ENCODE measurements at places on chromosomes 3 and 15.

DNA sequence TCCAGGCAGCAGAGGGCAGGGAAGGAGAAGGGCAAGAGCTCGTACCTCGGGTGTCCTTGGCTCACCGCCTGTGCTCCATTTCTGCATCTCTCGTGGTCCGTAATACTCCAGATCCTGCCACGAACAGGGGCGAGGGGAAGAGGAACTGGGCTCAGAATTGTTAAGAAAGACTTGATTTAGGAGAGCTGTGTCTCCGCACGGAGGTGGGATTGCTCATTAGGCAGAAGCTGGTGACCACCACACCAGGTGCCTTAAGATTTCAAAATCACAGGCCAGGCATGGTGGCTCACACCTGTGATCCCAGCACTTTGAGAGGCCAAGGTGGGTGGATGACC, 37.2 kb upstream of the BDH1 start:
- DNase-seq: no peak

DNA sequence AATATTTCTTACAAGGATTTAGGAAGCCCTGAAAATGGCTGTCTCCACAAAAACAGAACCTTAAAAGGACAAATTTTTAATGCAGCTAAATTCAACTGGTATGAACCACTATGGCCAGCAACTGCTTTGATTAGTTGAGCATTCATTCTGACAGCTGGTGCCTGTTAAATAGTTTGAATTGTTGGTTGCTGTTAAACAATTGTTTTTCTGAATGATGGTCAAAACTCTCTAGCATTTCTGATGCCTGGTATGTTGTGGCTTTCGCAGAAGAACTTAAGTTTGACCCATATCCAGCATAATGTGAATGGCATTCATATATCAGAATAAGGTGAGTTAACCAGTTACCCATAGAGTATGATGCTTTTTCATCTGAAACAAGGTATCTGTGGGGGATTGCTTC, 138.4 kb downstream of the MEIS2 start:
- DNase-seq: no peak

- no peak for DNase-seq
Measured at GRCh38 chr3:191648787-191649186, 187.8 kb downstream of the PYDC2 start.

DNA sequence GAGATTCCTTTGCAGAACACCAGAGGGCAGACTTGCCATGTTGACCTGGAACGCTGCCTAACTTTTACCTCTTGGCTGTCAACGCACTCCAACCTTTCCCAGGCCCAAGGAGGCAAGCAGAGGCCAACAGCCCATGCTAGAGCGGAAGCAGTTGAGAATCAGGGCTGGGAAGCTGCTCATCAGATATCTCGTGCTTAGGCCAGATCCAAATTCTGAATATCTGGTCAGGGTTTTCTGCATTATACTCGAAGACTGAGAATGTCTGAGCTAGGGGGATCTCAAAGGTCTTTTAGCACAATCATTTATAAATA, 2.5 kb downstream of the XIRP1 start:
- DNase-seq: peak; percentile 88

DNA sequence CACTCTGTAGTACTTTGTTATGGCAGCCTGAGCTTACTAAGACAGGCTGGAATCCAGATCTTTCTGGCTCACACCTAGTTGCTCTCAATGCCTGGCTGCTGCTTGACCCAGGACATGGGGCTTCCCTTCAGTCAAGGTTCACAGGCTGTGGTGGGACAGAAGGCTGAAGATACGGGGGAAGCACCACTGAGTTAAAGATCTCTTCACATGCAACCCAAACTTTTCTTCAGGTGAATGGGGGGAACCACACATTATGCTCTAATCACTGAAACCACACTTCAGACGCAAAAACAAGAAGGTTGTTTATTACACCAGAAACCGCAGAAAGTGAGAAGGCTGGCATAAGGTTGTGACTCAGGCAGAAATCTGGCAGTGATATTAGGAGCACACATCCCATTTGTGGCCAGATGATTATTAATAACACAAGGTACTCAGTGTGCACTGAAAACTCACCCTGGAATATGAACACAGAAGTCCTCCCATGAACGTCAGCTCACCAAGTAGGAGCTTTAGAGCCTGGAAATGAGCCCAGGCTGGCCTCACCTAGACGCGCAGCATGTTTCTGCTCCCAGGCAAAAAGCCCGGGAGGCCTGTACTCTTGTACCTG, 230.5 kb upstream of the CHRNA7 start:
- DNase-seq: no peak

Data from hematopoietic multipotent progenitor cell treated with erythropoietin and hydrocortisone succinate and interleukin-3 and kit ligand, for 6 days (in vitro differentiated cells).